Fibroblast of skin of left biceps (primary cell): ENCODE measurements at places on chromosomes 6 and 20.

DNA sequence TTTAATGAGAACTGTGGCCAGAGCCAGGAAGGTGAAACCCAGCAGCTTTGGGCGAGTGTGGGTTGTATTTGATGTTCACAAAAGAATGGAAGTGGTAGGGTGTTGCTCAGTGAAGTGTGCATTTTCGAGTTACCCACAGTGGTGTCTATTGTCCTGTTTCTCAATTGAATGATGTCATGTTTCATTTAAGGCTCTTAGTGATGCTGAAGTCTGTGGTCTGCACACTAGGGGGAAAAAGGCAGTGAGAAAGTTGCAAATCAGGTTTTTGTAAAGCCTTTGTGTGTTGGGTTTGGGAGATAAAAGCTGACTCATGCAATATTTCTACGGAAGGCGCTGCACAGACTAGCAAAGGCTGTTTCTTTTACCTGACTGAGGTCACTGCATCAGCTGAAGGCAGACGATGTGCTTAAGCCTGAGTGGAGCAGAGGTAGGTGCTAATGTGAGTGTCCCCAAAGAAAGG lies 121.1 kb downstream of the PLEKHG1 start:
- DNase-seq, result no peak

- DNase-seq, result no peak
Observed at GRCh38 chr6:165448210-165448609, 138.8 kb upstream of the C6orf118 start.

DNA sequence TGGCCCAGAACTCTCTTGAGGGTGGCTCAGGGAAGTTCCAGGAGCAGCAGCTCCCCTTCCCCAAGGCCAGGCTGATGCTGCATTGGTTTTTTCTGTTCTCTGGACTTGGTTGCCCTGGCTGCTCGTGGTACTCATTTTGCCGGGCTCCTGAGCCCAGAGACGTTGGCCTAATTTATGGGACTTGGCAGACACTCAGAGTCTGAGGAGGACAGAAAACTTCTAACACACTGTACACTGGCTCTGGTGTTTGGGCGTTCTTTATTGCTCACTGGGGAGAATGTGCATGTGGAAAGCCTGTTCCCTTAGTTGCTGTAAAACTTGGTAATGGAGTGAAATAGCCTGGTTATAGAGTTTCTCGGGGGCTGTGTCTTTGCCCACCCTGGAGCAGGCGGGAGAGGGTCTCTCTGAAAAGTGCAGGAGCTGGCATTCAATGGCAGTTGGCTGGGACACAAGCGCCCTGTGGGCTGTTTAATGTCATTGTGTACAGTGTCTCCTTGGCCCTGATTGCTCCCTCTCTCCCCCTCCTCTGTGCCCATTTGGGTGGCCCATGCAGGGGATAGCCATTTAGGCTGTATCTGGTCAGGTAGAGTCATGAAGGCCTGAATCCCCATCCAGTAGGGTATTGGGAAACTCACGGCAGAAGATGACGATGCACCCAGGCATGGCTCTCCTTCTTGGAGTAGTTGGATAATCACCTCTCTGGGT lies 109.3 kb downstream of the CDC5L start:
- no peak for DNase-seq

GRCh38 chr20:6866741-6867140 lies 99.3 kb downstream of the BMP2 start:
- DNase-seq, result no peak

DNA sequence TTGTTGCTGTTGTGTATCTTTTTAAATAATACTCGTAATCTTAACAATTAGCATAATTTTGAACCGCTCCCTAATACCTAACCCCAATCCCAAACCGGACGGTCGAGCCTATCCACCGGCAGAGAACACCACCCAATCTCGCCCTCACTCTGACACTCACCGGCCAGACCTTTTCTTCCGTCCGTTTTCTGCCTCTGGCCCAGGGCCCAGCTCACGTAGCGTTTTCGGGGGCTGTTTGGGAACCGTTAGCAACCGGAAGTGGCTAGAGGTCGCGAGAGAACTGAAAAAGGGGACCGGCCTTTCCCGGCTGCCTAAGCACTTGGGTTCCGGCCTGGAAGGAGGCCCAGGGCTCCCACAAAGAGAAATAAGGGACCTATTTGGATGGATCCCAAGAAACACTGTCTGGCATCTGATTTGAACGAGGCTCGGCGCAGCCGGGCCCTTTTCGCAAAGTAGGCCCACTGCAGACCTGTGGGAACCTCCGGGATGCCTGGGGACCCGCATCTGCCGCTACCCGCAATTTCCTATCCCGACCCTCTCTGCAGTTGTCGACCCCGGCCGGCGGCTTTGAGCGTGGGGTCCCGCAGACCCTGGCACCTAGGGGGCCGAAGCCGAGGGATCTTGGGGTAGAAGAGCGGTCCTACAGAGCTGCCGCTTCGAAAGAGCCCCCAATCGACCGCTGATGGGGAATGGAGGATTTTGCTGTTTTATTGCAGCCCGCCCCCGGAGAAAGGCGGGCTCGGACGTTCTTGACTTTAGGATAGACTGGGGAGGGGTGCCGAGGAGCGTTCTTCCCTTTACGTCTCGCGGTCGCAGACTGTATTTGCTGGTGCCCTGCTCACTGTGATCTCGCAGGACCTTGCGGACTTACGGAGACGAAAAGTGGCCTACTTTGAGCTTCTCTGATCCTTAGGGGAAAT lies 4.8 kb upstream of the ZKSCAN8 start:
- peak; percentile 90 for DNase-seq
